ENCODE measurements at places on chromosomes 11 and 22.

DNA sequence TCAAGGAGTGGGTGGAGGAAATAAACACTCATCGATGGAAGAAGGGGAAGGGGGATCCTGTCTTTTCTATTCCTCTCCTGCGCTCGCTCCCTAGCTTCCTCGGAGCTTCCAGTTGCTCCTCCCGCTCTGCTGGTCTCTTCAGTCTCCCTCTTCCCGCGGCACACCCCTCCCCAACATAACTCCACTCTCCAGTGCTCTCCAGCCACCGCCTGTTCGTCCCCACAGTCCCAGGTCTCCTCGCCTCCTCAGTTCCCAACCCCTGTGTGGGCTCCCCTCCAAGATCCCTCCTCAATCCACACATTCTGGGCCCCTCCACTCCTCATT is 438 bp downstream of the ZW10 start:
- no peak for DNase-seq

- DNase-seq: no peak
Observed at GRCh38 chr11:8642196-8642841, 40.1 kb downstream of the TRIM66 start.

GRCh38 chr22:27853424-27853823 is 51.9 kb upstream of the MN1 start:
- no peak for DNase-seq

GRCh38 chr11:127114035-127114434 is 113.5 kb upstream of the KIRREL3 start:
- DNase-seq: peak; percentile 32

DNA sequence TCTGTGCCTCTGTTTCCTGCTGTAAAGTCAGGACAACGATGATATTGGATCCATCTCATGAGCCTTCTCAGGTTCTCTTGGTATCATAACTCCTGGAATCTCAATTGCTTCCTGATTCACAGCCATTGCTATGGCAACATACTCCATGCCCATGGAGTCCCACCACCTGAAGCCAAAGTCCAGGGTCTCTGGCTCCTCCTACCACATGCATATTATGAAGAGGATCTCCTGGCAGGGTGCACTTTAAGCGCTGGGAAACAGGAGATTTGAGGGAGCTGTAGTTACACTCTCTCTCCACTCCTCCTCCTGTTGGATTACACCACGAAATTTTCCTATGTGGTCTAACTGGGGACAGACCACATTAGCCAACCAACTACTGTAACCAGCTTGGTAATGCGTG is 130.9 kb upstream of the SEZ6L start:
- no peak for DNase-seq

- no peak for DNase-seq
Observed at GRCh38 chr22:36613958-36614357, 85.0 kb upstream of the EIF3D start.

GRCh38 chr22:24482575-24482974 is 12.6 kb upstream of the UPB1 start:
- no peak for DNase-seq
